ENCODE measurements at places on chromosomes 1 and 21.

DNA sequence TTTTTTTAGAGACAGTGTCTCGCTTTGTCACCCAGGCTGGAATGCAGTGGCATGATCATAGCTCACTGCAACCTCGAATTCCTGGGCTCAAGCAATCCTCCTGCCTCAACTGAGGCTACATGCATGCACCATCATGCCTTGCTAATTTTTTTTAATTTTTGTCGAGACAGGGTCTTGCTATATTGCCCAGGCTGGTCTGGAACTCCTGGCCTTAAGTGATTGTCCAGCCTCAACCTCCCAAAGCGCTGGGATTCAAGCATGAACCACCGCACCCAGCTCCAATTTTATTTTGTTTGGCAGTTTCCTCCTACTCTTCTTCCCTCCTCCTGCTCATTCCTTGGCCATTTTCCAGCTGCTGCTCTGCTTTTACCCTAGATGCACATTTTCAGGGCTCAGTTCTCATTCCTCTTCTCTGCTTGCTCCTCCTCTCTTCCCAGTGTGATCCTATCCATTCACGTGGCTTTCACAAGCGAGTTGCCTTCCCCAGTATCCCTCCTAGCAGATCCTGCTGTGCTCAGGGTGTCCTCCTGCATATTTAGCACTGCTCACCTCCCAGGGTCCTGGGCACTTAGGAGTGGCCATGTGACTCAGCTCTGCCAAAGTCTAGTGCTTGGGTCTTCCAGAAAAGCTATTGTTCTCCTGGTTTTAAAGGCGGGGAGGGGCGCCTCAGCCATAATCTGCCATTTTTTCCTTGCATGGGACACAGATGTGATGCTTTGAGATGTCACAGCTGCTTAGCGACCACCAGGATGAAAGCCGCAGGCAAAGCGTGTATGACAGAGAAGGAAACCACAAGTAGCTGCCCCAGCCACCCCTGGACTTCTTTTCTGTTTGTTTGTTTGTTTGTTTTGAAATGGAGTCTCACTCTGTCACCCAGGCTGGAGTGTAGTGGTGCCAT is 33.7 kb downstream of the PSEN2 start:
- DNase-seq, result peak; percentile 48

DNA sequence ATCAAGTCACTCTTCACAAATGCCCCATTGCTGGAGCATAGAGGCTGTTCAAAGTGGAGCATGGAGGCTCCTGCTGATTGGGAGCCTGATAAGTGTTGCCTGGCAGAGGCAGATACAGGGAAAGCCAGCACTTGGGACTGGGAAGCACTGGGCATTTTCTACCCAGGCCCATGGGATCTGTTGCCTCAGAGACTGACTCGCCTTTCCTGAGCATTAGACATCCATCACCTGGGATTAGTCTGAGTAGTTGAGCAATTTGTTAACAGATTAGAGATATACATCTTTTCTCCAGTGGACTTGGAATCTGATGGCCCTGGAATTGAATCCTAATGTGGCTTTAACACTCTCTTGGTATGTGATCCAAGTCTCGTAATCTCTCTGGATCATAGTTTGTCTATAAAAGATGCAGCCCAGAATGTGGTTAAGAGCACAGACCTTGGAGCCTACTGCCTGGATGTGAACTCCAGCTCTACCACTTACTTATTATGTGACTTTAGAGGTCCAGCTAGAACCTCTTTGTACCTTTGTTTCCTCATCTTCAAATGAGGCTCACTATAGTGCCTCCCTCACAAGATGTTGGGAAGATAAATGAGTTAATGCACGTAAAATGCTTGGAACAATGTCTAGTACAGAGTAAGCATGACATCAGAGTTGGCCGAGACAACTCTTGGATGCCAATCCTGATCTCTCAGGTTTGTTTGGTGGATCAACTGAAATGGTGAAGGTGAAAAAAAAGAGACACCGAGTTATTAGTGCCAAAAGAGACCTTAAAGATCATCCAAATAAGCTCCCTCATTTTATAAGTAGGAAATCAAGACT is 38.3 kb upstream of the NRDC start:
- DNase-seq, result no peak

GRCh38 chr21:30962013-30962412 is 76.3 kb downstream of the KRTAP19-8 start:
- DNase-seq, result no peak

- no peak for DNase-seq
Observed at GRCh38 chr1:232628335-232629249, 1.3 kb downstream of the SIPA1L2 start.

DNA sequence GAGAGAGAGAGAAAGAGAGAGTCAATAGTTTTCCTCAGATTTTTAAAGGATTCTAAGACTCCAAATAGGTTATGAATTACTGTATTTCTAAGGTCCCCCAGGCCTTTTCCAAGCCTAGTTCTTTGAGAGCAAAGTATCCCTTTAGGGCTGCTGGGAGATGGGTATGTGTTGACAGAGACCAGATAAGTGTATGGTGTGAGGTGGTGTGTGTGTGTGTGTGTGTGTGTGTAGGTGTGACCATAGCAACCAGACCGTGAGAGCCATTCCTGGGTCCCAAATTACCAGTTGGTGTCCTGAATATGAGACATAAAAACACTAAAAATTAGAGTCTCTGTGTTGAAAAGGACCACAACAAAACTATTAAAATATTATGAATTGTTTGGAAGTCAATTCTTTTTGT is 41.7 kb upstream of the DNAJC6 start:
- no peak for DNase-seq

DNA sequence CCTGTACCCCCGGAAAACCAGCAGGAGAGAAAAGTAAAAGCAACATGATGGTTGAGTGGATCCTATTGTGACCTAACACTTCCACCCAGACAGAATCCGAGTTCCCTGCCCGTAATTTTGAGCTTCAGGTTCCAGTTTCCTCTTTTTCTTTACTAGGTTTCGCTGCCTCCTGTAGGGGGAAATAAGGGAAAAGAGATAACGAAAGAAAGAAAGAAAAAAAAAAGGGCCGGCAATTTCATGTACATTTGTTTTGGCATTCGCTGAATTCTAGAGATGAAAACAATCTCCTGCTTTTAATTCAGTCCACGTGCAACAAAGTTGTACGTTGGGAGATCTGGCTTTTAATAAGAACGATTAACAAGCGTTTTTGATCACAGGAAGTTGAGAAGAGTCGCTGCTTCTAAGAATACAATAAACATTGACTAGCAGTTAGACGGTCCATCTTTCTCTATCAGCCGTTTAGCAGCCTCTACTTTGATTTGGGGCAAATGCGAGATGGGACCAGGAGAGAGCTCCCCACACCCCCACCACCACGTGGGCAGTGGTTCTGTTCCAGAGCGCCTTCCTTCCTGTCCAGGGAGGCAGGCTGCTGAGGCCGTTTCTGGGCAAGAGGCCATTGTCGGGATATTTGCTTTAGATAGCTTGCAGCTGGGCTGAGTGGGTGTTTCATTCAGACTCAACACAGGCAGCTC is 155.9 kb upstream of the RUNX1 start:
- peak; percentile 92 for DNase-seq

DNA sequence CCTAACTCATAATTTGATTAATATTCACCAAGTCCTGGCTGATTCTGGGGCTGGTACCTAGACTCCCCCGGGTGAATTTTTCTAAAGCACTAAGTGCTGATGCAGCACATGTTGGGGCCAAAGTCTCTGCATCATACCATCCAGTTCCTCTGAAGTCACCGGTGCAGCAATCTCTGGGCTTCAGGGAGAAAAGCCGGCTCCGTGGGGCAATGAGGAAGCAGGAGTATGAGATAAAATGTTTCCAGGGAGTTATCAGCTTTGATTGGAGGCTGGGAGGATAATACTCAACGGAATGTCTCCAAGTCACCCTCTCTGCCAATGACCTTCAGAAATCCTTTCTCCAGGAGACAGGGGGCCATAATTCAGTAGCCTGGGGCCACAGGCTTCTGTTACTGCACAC is 1.2 kb downstream of the FCAMR start:
- no peak for DNase-seq
